ENCODE measurements at places on chromosomes 11 and 22. TPM values are rescaled to one million over a fixed set of nuclear protein-coding genes. Genes with fewer than 3 reads are reported as not detected.

- no peak for DNase-seq
These were observed 192.2 kb downstream of the ST3GAL4 start for GRCh38 chr11:126547691-126548090.

GRCh38 chr11:68932358-68932757 is 28.7 kb downstream of the IGHMBP2 start:
- DNase-seq: no peak

- no peak for DNase-seq
These were observed 10.6 kb downstream of the MGAT3 start for GRCh38 chr22:39467390-39467895.

DNA sequence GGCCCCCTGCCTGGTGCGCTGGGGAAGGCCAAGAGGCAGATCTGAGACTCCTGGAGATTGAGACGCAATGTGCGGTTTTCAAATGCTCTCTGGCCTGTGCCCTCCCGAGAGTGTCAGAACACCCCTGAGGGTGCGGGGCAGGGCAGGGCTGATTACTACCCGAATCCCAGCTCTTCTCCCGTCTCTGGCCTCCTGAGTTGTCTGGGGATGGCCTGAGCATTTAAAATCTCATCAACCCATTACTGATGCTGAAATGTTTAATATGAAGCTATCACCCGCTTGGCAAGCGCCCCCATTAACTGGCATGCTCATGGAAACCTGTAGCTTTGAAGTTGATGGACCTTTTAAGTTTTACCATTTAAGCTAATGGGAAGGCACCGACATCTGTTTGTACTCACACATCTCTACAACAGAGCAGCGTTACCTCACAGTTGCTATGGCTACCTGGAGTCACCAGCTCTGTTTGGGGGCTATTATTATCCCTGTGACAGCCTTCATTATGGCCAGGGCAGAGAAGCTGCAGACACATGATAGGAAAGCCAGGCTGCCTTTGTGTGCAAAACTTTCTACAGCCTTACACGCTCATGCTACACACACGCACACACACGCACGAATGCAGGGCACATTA is 3.6 kb upstream of the MB start:
- no peak for DNase-seq

DNA sequence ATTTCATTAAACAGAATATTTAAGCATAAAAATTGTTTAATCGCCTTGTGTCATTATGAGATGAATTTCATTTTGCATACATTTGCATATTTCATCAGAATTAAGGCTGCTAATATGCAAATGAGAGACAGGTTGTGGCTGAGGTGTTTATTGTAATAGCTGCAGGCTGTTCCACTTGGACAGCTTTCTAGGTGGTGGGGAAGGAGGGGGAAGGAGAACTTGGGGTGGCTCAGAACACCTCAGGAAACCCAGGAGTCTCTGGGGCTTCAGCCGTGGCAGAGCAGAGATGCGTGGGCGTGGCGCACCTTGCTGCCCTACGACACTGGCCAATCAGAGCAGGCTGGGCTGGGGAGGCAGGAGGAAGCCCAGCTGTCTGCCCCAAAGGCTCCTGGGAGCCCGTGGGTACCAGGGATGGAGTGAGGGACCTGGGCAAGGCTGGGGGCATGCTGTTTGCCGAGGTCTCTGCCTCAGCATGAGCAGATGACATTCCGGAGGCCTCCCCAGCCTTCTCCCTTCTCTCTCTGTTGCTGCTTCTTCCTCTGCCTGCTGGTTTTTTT is 542.9 kb downstream of the MN1 start:
- no peak for DNase-seq

Gene LMO1
- not detected for total RNA-seq

Gene GRIK4
- 0.37 TPM for total RNA-seq

Gene TPH1
- total RNA-seq: 0.99 TPM

Gene FAM180B
- total RNA-seq: not detected

DNA sequence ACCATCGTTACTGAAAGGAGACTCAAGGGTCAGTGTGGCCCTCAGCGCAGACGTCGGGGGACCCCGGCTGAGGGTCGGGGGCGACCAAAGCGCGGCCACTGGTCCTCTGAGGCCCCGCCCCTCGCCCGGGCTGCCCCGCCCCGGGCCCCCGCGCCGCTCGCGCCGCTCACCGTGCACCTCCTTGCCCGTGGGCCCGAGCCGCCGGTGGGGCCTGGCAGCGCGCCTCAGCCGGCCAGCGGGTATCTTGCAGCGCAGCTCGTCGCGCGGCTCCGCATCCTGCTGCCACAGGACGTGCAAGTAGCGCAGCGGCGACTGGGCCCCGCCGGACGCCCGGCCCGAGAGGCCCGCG is 419 bp downstream of the ANKRD54 start:
- DNase-seq: no peak
